ENCODE measurements at places on chromosomes 16 and 17.
A peak's percentile ranks its signal among the peaks of the same experiment; 100 is the strongest.

DNA sequence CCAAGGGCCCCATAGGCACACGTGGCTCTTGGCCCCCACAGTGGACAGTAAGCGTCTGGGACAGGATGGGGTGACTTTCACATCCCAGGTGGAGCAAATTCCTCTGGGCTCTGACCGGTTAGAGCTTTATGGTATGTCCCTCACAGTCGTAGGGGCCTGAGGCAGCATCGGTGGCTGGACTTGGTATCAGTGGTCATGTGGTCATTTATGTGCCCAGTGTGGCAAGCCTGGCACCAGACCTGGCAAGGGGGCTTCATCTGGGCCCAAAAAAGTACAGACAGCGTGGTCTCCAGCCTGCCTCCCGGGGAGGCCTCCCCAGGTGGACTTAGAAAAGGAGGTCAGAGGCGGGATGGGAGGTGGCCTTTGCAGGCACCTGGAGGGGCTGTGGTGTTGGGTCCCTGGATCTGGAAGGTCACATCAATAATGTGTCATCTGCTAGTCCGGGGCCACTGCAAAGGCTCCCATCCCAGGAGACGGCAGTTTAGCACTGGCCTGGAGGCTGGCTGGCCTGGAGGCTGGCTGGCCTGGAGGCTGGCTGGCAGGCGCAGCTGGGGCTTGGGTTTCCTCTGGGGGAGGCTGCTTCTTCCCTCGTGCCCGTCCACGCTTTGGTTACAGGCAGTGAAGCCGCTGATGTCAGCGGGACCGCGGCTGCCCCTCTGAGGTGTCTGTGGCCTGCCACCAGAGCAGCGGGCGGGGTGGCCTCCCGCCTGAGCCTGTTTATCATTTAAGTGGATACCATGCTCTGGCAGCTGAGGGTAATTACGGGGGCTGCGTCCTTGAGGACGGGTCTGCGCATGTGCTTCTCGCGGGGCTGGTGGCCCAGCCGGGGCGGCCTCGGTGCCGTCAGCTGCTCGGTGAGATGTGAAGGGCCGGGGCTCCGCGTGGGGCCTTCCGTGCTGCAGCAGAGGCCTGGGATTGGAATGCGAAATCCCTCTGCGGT lies 20.7 kb upstream of the CBX4 start:
- DNase-seq, result no peak

DNA sequence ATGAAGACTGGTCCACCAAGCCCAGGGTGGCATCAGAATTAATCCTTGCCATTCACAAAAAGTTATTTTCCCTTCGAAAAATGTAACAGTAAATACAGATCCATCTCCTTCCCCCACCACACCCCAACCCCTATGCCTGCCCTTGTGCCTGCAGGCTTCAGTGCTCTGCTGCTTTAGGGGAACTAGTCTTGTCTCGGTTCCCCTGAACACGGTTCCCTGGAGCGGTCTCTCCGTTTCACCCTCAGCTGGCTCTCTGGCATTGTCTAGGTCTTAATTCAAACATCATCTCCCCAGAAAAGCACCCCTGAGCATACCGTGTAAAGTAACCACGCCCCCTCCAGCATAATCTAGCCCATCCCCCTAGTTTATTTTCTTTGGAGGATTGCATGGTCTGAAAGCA lies 25.8 kb downstream of the EMP2 start:
- DNase-seq, result no peak

GRCh38 chr16:88526008-88526905 lies 43.9 kb upstream of the ZC3H18 start:
- DNase-seq, result no peak

GRCh38 chr17:34542700-34543336 lies 36.6 kb upstream of the TMEM132E start:
- no peak for DNase-seq

GRCh38 chr17:29718446-29719039 lies 95.8 kb upstream of the CORO6 start:
- DNase-seq, result no peak

DNA sequence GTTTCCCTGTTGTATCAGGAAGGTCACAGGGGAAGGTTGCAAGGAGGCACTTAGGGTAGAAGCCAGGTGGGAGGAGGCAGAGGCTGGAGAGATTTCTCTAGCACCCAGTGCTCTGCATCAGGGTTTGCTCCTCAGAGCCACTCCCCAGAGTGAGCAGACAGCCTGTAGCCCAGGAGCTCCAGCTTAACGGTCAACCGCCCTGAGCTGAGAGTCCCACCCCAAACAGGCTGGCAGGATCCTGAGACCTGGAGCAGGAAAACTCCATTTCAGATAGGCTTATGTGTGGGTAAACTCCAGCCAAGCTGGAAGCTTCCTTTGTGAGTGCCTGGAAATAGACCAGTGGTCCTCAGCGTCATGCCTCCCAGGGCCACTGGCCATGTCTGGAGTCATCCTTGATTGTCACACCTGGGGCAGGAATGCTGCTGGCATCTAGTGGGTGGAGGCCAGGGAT lies 37.9 kb downstream of the MPRIP start:
- peak; percentile 48 for DNase-seq

- DNase-seq, result no peak
Measured at GRCh38 chr17:50421308-50422051, 4.5 kb upstream of the ACSF2 start.

DNA sequence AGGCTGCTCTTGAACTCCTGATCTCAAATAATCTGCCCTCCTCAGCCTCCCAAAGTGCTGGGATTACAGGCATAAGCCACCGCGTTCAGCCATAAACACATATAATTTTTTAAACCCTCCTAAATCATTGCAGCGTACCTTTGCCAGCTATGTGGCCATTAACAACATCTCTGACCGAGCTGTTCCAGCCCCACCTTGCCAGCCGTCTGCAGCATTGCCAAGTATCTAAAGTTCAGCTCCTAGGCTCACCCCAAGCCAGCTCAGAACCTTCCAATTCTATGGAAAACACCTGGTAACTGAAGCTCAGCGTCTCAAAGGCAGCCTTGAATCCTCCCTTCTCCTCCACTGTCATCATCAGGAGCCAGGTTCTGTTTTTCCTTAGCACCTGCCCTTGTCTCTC lies 5.1 kb upstream of the MEIOB start:
- no peak for DNase-seq

DNA sequence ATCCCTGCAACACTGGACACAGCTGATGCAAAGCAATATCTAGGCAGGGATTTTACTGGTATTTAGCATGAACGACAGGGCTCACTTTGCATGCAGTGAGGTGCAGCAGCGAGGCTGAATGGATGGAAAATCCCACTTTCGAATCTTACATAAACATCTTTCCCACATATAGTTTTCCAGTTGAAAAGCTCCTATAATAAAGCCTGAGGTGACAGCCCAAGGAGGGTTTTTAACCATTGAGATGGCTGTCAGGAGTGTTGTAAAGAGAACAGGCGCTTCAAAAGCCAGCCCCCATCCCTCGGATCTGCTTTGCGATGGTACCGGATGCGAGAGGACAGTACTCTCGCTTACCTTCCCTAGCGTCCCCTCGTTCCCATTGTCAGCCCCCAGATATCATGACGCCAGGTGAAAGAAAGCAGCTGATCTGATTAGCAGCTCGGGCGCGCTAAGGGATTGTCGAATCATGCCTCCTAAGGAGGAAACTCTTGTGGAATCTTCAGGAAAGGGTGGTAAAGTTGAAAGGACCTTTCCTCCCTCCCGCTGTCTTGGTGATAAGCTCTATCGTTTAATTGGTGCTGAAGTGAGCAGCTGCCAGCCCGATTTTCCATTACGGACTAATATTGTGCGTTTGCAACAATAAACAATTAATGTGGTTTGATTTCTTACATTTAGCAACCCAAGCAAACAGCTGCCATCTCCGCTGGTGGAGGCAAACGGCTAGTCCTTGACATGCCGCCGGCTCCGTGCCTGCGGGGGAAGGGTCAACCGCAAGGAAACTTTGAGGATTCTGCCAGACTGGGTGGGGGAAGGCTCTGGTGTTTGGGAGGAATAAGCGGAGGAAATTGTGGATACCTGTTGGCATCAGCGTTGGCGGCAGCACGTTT lies 1.8 kb downstream of the CDH8 start:
- no peak for DNase-seq

DNA sequence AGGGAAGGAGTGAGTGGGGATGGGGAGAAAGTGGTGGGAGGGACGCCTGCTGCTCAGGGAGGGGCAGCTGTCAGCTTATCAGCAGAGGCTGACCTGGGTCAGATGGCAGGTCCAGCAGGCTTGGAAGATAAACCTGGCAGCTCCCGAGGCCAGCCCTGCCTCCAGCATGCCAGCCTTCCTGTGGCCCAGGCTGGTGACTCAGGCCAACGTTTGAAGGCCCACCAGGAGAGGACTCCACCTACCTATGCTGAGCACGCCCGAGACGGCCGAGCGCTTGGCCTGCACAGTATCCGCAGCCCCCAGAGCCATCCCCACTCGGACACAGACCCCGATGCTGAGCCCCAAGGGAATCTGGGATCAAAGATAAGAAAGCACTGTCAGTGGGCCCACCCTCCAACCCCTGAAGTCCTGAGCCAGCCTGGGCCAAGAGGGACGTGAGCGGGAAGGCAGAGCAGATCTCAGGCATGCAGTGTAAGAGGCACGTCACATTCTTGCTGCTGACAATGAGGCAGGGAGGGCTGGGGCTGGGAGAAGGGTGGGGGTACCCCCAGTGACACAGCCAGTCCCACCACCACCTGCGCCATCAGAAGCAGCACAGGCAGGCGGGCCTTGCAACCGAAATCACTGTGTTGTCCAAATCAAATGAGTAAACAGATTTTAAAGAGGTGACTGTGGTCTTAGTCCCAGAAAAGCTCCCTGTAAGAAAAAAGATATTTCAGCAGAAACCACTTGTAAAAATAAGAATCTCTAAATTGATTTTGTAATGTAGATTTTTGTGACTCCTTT lies 12.4 kb downstream of the SLC47A2 start:
- peak; percentile 73 for DNase-seq

DNA sequence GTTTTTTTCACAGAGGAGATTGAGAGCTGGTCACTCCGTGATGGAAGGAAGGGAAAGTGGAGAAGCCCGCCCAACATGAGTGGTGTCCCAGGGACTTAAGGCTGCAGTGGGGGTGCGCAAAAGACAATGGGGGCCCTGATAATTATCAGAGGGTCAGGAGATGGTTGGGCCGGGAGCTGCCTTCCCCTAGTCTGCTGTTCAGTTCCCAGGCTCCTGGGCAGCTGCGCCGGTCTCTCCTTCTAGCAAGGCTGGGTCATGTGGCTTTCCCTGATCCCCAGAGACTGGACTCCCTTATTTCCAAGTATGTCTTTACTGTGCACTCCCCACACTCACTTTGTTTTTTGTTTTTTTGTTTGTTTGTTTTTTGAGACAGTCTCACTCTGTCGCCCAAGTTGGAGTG lies 16.2 kb downstream of the CYGB start:
- DNase-seq, result peak; percentile 64

DNA sequence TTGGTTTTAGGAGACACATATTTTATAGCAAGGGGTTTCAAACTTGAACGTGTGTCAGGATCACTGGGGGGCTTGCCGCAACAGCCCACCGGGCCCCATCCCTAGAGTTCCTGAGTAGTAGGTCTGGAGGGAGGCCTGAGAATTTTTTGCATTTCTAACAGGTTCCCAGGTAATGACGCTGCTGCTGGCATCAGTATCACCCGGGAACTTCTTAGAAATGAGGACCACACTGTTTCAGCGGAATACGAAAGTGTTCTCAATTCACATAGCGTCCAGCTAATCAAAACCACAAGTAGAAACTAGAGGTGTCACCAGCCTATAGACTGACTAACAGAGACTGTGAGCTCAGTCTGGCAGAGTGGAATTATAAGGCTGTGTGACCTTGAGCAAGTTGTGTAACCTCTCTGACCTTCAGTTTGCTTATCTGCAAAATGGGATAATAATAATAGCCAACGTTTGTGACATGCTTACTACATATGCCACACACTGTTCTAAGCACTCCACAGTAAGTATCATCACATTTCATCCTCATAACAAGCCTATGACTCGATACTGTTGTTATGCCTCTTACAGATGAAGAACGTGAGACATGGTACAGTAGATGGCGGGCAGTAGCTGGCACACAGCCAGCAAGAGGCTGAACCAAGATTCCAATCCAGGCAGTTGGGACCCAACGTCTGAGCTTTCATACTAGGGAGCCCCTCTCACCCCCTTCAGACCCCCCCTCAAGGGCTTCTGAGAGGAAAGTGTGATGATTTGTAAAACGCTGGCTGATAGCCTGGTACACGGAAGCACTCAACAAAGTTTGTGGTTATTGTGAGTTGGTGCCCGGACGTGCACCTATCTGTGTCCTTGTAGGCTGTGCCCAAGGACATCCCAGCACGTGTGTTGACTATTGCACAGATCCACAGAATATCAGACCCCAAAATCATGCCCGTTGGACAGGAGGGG lies 4.6 kb upstream of the ICAM2 start:
- peak; percentile 79 for DNase-seq

- DNase-seq, result peak; percentile 72
Measured at GRCh38 chr16:28062847-28063521, 530 bp downstream of the GSG1L start.

DNA sequence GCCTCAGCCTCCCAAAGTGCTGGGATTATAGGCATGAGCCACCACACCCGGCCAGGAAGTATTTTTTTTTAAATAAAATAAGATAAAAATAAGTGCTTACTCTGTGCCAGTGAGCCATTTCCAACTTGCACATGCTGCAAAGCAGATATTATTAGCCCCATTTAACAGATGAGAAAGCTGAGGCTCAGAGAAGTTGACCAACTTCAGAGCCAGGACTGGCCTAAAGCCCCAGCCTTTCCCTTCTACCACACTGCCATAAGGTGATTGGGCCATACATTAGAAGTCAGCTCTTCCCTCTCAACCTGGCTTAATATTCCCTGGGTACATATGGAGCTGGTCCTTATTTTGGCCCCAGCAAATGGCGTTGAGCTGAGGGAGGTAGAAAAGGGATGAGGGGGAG lies 25.1 kb downstream of the NEUROD2 start:
- no peak for DNase-seq

DNA sequence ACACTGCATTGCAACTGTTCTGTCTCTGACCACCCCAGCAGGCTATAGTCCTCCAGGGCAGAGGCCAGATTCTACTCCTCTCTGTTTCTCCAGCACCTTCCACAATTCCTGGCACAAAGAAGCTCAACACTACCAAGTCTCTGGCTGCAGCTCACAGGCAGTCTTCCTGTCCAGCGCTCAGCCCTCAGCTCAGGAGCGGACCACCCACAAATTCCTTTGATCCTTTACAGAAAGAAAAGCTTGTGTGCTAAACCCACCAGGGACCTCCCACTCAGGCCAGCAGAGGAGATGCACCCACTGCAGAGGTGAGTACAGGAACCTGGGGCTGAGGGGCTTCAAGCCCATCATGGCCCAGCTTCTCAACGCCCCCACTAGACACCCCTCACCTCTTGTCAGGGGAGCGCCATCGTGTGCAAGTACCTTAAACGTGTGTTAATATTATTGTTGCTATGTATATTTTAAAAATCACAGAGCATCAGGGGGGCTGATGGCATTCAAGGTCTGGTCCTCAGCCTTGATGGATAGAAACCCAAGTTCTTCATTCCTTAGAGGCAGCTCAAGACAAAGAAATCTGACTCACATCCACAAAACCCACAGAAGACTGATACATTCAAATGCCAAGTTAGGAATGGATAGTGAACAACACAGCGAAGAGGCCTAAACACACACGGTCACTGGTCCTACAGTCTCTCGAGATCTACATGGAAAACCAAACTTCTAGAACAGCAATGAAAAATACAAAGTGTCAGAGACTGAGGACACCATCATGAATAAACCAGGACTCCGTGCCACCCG lies 8.4 kb downstream of the HSDL1 start:
- DNase-seq, result no peak

GRCh38 chr16:72552654-72553053 lies 380.7 kb upstream of the PMFBP1 start:
- DNase-seq, result no peak

Data from posterior vena cava (tissue), 2 donors.